ENCODE measurements at places on chromosomes 7 and 10.

DNA sequence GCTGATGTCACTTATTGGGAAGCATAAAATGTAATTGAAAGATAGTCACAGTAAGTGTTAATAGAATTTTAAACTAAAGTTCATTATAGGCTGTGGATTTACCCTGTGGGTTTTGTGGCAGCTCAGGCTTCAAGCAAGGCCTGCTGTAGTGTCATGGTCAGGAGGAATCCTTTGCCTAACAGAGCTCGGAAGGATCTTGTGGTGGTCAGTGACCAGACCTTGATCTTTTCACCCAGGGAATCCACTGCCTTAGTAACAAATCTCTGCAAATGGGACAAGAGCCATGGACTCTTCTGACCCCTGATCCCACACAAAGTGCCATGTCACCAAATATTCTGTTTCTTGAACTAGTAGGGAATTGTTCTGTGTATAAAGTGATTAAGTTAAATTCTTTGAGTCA, 20.6 kb upstream of the HDAC9 start:
- no peak for DNase-seq

DNA sequence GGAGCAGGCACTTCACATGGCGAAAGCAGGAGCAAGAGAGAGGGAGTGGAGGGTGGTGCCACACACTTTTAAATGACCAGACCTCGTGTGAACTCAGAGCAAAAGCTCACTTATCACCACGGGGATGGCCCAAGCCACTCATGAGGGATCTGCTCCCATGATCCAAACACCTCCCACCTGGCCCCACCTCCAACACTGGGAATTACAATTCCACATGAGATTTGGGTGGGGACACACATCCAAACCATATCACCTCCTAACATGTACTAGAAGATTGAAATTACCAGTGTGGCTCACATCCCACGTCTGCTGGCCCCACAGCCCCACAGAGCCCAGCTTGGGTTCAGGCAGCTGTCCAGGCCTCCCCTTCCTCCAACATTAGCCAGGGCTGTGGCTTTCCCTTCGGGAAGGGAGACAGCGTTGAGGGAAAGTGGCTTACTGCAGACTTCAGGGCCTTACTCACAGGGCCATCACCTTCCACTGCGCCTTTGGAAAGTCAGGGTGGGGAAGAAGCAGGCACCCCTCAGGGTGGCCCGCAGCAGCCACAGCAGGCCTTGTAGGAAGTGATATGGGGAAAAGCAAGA, 7.7 kb downstream of the DEPP1 start:
- DNase-seq, result no peak

- DNase-seq, result no peak
These were observed 410.0 kb upstream of the SEMA3D start for GRCh38 chr7:85596827-85597226.

GRCh38 chr10:122113161-122113944, 124.4 kb downstream of the TACC2 start:
- no peak for DNase-seq

Measured in T follicular helper cell (primary cell).